ENCODE measurements at places on chromosomes 4 and X.

DNA sequence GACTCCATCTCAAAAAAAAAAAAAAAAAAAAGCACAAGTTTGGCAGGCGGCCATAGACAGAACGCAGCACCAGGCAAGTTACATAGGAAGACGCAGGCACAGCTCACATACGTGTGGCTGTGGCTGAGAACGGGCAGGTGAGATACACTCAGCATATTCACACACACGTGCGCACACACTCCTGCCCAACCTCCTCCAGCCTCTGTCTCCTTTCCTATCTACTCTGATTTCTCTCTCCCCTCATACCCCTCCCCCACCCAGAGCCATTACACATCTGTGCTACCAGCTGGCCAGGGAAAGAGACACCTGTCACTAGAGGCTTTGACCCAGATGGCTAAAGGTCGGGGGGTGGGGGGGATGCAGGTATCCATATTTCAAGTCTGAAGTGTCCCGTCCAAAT, 2.2 kb upstream of the SLC38A5 start:
- no peak for DNase-seq

GRCh38 chr4:184503869-184504300, 29.5 kb upstream of the IRF2 start:
- DNase-seq, result peak; percentile 19

- no peak for DNase-seq
These were observed 19.4 kb upstream of the BMP2K start for GRCh38 chr4:78756776-78757175.

GRCh38 chr4:53590187-53590586, 1.1 kb downstream of the LNX1 start:
- peak; percentile 90 for DNase-seq

- DNase-seq, result no peak
These were observed 73.3 kb downstream of the NAT8L start for GRCh38 chr4:2132438-2132837.

- DNase-seq, result no peak
These were observed 22.4 kb downstream of the MAP7D3 start for GRCh38 chrX:136228839-136229207.

- peak; percentile 76 for DNase-seq
These were observed 43.1 kb upstream of the FGF2 start for GRCh38 chr4:122783301-122784215.

DNA sequence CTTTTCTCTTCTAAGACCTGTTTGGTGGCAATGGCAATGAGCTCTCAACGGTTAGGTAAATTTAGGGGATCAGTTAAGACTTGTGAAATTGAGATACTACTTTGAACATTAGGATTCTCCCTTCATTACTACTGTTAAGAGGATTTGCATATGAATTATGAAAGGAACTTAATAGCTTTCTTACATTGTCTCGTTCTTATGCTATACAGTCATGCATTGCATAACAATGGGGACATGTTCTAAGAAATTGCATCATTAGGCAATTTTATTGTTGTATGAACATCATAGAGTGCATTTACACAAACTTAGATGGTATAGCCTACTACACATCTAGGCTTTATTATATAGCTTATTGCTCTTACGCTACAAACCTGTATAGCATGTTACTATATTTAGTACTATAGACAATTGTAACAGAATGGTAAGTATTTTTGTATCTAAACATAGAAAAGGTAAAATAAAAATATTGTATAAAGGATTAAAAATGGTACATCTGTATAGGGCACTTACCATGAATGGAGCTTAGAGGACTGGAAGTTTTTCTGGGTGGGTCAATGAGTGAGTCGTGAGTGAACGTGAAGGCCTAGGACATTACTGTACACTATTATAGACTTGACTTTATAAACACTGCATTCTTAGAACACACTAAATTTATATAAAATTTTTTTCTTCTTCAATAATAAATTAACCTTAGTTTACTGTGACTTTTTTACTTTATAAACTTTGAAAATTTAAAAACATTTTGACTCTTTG, 62.5 kb downstream of the PAQR3 start:
- no peak for DNase-seq

GRCh38 chrX:94524867-94525266, 850.9 kb downstream of the FAM133A start:
- no peak for DNase-seq

DNA sequence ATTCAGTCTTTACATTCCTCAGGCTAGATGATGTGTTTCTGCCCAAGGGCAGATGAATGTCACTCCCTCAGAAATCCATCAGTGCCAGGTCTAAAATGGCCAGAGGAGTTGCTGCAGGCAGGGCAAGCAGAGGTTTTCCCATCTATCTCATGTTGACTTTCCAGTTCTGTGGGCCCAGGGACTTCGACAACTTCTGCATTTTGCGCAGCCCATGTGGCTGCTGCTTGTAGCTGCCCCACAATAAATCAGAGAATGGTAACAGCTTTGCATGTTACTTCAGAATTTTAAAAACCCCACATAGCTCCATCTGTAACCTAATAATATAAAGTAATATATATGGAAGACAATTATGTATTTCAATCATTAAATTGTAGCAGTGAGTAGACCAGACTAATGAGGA, 1367.7 kb upstream of the AGA start:
- DNase-seq, result no peak

- no peak for DNase-seq
These were observed 306.4 kb downstream of the CXXC4 start for GRCh38 chr4:104188301-104188700.

DNA sequence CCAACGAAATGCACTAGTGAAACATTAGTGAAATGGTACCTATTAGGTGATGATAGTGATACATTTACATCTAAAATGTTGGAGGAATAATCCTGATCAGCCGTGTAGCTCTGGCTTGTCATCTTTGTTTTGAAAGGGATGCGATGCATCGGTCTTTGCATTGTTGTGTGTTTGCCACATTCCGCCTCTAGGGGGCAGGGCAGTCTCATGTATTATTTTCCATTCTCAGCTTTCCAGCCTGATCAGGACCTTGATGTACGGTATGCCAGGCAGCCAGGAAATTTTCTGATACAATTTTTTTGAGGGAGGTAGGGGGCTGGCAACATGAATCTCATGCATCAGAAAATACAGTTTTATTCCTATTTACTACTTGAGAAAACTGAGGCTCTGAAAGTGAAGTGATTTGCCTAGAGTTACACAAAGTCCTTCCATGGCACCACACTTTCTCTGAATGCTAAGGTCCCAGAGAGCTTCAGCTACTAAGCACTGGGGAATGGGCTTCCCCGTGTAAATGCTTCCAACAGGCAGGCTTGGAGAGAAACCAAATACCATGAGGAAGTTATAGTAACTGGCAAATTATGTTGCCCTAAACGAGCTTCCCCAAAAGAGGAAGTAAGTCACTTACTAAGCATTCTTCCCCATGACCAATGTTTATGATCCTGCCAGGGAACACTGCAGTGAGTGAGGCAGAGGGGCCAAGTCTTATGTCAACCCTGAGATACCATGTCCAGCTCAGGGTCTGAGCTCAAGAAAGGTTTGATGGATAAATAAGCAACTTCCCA, 31.8 kb upstream of the IQSEC2 start:
- DNase-seq, result peak; percentile 70
